Suprapubic skin (tissue), 4 donors: ENCODE measurements at places on chromosomes 16 and 17. TPM values are rescaled to one million over a fixed set of nuclear protein-coding genes. Genes with fewer than 3 reads are reported as not detected.

The FOXC2 gene
- 0.56 TPM for total RNA-seq

DNA sequence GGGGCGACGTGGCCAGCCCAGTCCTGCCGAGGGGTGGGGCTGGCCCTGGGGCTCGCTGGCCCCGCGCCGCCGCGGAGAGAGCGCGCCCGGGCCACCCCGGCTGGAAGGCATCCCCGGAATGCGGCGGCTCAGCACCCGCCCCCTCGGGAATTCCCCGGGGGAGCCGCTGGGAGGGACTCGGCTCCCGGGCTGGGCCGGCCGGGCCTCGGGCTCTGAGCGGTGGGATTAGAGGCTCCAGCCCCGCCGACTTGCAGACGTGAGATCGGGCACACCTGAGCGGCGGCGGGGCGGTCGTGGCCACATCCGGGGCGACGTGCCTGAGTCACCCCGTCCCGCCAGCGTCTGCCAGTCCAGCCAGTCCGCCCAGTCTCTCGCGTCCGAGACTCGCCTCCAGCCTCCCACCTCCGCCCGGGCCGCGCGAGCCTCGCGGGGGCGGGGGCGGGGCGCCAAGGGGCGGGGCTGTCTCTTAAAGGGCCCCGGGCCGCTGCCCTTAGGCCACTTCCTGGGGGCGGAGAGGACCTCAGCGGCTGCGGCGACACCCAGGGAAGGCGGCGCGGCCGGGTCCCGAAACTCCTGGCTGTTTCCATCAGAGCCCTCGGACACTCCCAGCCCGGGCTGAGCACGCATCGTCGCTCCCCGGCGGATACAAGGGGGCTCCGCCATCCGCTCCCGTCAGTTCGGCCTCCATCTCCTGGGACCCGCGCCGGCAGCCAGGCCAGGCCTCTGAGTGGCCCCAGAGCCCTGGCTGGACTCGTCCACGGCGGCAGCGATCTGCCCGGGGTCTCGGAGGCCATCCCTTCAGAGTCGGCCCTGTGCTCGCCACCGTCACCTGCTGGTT, at the start of gene KCTD11:
KCTD11 (plus strand) TSS at position 498 of the 838 bp plus-strand sequence.
- DNase-seq = peak; percentile 93

- DNase-seq = no peak
Observed at GRCh38 chr16:80384862-80385261, 155.9 kb upstream of the DYNLRB2 start.

- no peak for DNase-seq
Observed at GRCh38 chr16:11354733-11355574, 9.7 kb downstream of the RMI2 start.

DNA sequence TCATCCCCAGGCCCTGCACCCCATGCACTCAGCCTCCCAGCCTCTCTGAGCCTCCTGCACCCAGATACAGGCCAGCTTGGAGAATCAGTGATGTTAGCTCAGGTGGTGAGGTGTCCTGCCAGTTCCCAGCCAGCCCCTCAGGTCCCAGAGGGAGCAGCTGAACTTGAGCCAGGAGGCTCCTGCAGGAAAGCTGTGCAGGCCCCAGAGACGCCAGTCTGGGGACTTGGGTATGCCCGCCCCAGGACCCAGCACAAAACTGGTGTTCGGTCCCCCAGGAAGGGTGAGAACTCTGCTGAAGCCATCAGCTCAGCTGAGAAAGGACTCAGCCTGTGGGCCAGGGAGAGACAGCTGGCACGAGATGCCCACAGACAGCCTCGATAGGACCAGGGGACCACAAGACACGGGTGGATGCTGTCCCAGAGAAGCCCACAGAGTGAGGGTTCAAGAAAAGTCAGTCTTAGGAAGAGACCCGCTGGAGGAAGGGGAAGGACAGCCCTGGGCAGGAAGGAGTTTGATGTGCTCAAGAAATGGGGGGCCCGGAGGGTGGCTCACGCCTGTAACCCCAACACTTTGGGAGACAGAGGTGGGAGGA, 11.0 kb downstream of the ENDOV start:
- no peak for DNase-seq

DNA sequence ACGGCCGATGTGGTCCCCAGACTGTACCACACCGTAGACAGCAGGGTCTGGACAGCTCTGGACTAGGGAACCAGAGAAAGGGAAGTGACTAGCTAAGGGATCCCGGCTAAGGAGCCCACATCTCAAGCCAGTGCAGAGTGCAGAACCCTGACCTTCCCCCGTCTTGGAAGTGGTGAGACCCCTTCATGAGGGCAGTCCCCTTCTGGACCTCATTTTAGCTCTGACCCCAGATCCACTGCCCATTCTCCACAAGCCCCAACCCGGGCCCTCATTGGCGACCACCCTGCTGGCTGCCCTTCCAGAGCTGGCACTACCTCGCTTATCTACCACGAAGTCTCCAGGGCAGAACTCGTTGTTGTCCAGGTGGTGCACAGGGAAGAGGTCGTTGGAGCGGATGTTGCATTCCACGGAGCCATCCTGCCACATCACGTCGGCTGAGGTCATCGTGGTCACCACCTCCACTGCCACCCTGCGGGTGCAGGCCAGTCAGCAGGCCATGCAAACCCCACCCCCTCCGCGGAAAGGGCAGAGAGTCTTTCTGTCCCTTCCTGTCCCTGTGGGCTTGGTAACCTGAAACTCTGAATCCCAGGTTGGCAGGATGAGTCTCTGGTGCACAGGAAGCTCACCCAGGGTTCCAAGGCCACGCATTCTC, 14.2 kb downstream of the SPHK1 start:
- DNase-seq = no peak

DNA sequence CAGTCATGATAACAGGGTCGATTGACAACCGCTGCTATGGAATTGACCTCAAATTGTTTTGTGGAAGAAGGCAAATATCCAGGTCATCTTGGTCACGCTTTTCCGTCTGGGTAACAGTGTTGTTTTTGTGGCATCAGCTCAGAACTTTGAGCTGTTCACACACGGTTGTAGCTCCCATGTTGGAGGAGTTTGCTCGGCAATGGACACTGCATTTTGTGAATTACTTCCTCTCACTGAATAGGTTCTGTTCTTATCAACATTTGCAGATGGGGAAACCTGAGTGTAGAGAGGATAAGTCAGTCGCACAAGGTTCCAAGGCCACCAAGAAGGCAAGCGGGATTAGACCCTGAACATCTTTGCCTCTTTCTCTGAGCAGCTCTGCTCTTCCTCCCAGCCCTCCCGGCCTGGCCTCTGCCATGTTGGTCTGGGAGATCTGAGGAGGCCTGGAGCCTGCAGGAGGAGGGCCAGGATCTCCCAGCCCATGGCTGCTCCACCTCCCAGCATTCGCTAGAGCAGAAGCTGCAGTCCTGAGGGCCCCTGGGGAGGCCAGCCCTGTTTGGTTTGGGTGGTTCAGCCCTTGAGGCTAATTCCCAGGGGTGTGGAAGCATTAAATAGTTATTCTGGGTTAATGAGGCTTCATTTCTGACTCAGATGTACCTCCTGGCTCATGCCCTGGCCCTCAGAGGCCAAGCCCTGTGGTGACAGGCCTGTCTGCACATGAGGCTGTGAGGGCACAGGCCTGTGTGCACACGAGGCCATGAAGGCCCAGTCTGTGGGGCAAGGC, 154.1 kb upstream of the PLCG2 start:
- no peak for DNase-seq
